CD4-positive, alpha-beta T cell treated with Interleukin-15 for 1 hour (primary cell): ENCODE measurements at places on chromosomes 12 and 14.
A peak's percentile ranks its signal among the peaks of the same experiment; 100 is the strongest.

DNA sequence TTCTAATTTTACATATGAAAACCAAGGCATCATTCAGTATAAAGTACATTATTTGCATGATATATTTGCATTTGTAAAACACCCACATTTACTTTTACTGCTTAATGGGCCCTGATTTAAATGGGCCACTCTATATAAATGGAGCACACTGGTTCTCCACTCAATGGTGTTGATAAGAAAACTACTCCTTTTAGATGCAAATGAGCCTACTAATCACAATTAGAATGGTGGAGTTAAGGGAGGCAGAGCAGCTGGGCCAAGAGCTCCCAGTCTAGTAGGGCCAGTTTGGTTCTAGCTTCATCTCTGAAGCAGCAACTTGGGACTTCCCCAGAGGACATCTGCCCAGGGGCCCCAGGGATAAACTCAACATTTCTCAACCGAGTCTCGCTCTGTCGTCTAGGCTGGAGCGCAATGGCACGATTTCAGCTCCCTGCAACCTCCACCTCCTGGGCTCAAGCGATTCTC lies 120.7 kb downstream of the FOXN3 start:
- no peak for DNase-seq

GRCh38 chr14:31827325-31827724 lies 249.8 kb upstream of the ARHGAP5 start:
- no peak for DNase-seq

DNA sequence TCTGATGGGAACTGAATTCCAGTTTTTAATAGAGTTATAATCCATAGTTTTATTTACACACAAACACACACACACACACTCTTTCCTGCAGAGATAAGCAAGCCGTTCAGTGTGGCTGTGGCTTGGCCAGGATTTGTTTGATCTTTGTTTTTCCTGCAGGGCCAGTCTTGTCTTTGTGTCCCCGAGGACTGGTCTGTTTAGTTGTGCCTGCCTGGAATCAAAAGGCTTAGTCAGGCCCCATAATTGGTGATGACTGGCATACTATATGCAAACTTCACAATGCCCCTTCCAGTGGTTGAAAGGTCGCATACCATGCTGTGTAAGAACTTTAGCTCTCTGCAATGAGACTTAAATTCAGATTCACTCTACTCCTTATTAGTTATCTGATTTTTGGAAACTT lies 26.0 kb downstream of the WBP11 start:
- no peak for DNase-seq

GRCh38 chr12:5437182-5437583 lies 5.3 kb downstream of the NTF3 start:
- no peak for DNase-seq

GRCh38 chr12:67327466-67327865 lies 58.3 kb downstream of the CAND1 start:
- no peak for DNase-seq

DNA sequence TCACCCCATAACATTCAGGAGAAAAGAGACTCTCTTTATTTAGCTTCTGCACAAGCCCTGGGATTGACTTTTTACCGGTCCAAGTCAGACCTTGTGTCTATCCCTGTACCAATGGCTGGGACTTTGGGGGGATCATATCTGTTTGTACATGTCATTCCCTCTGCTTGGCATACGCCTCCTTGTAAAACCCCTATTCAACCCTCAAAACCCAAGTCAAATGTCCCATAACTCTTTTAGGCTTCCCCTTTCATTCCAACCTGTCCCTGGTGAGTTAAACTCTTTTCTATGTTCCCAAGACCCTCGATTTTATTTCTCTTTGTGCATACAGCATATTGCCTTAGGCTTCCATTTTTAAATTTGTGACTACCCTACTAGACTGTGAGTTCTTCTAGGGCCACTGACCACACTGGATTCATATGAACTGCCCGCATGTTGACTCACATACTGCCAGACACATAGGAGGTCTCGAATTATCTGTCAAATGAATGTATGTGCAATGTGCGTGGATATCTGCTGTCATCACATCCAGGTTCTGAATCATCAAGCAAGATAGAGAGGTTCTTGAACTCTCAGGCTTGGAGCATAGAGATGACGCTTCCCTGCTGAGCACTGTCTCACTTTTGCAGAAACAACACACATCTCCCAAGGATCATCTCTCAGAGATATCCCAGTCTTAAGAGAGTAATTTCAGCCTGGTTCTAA lies 548.6 kb upstream of the TBX3 start:
- no peak for DNase-seq

DNA sequence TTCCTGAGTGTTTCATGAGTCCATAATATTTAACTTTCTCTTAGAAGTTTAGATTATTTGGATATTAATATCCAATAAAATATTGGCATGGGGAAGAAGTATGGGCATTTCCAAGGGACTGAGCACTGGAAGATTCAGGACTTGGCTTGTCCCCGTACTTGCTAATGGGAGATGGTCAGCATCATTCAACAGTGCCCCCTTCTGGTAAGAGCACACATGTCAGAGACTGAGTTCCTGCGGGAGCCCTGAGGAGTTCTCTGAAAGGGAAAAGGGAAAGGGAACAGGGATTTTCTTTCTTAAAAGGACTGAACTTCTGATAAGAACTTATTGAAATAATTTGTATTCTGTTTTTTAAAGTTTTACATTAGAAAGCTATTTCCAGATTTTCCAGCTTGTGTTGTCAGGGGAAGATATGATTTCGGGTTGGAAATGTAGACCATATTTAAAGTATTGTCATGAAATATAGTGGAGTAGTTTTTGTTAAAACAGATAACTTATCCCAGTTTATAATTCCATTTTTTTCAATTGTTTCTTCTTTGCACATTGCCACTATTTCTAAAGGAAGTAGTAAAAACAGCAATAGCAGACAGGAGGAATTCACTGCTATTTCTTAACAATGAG lies 59.8 kb upstream of the C12orf71 start:
- DNase-seq: peak; percentile 38

DNA sequence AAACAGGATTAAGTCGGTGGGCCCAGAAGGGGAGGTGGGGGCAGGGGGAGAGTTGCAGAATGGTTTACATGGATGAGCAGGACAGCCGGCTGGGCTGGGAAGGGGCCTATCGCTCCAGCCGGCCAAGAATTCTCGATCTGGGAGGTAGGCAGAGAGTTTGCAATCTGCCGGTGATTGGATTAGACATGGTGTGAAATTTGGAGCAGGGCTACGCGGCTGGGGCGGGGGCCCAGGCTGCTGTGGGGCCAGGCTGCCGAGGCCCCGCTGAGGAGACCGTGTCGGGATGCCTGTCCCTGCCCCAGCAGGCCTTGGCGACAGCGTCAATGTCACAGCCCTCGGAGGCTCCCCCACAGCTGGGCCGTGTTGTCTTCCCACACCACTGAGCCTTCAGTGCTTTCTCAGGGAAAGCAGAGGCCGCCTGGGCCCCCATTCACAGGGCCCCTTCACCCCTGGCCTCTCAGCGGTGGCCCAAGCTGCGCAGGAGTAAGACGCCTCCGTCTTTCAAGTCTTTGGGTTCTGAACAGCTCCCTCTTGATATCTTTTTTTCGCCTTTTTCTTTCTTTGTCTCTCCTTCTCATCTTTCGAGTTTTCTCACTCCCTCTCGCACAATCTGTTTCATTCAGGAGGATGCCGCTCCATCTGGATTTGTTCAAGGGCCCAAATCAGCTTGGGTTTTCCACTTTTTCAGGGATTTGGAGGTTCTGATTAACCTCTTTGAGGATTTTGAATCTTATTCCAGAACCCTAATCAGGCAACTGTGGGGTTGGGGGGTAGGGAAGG lies 117.5 kb upstream of the PARP11 start:
- DNase-seq: no peak

DNA sequence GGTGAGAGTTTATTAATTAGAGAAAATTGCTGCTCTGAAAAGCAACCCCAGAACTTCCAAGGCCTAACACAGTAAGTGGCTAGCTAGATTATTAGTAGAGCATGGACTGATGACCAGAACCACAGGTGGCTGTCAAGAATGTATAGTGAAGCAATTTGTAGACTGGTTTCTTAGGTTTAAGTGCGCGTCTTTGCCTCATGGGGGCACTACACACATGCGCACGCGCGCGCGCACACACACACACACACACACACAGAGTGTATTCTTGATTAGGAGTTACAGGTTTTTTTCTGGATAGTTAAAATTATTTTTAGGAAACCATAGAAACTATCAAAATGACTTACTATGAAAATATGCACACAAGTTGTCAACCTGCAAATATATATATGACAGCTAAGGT lies 66.5 kb downstream of the BHLHE41 start:
- DNase-seq: no peak

- DNase-seq: no peak
These were observed 32.8 kb downstream of the NOC4L start for GRCh38 chr12:132176920-132177551.

DNA sequence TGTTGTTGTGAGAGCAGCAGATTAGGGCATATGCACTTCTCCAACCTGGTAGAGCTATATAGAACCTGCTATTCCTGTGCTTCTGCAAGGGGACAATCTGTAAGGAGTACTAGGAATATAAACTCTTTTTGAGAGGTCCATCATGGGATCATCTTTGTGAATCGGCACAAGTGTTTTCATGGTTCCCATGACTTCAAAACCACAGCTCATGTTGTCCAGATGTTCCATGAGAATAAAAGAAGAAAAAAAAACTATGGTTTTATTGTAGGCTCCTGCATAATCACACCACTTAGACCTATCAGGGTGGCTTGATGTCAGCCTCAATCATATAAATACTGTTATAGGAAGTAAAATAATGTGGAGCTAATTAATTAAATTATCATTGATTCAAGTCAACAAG lies 311.4 kb upstream of the ATP2B1 start:
- DNase-seq: no peak

DNA sequence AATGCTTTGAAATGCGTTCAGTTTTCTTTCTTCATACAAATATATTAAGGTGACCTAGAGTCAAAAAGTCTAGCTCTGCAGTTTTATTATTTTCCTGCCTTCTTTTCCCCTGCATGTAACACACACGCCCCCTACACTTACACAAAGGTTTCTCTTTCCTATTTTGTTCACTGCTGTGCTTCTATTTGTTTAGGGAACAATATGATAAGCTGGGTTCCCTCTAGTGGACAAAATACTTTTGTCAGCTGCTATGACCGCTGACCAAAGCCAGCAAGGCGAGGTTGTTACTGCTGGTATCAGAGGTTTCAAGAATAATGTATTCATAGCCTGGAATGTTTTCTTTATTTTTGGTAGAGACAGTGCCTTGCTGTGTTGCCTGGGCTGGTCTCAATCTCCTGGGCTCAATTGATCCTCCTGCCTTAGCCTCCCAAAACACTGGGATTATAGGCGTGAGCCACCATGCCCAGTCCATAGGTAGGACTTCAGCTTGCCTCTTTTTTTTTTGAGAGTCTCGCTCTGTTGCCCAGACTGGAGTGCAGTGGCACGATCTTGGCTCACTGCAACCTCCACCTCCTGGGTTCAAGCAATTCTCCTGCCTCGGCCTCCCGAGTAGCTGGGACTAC lies 33.4 kb downstream of the FNTB start:
- no peak for DNase-seq

DNA sequence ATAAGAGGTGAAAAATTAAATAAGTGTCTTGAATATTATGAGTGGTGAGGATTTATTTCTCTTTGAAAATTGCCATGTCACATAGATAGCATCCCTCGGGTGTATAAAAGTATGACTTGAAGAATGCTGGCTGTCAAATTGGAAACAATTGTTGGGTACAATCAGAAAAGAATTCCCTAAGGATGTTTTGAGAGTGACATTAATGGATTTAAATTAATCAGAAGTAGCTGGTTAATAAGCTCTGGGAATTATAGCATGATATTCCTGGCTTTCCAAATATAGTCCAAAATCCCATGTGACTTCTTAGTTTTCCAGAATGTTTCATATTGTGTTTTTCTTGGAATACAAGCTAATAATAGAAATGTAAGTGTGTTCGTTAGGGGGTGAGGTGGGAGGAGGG lies 196.5 kb downstream of the ANO4 start:
- DNase-seq: no peak

DNA sequence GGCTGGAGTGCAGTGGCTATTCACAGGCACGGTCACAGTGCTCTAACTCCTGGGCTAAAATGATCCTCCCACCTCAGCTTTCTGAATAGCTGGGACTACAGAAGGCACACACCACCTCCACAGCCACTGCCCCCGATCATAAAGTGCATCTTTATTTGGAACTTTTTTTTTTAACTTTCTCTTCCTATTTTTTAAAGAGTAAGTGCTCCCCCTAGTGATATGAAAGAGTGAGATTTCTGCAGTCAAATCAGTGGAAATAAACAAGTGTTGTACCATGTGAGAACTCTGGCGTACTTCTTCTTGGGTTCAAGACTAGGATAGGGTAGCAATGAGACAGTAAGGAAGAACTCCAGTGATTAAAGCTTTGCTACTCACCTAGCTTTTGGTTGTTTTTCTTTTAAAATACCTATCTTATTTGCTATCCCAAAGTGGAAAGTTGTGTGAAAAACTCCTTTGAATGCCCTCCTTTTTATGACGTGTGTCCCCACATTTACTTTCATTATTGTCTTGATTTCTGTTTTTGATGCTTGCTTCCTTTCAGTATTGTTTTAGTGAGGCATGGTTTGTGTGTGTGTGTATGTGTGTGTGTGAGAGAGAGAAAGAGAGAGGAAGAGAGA lies 6.6 kb downstream of the PPP4R4 start:
- DNase-seq: no peak

DNA sequence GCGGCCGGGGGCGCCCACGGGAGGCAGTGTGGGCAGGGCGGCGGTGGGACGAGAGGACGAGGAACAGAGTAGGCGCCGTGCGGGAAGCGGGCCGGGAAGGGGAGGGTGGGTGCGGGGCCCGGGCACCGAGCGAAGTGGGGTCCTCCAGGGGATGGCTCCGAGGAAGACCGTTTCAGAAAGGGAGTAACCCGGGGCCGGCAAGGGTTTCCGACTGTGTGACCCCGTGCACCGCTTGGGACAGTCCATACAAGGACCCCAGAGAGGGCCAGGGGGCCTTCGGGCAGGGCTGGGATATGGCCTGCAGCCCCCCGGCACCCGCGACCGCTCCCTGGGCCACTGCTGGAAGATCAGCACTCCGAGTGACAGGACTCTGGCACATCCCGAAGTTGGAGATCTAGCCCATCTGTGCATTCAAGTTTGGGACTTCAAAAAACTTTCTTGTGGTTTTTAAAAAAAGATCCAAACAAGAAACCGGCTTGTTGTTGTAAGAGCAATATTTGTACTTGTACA lies 448 bp downstream of the TSPAN9 start:
- no peak for DNase-seq

- no peak for DNase-seq
These were observed 3.5 kb downstream of the KRT3 start for GRCh38 chr12:52792185-52793029.

GRCh38 chr14:62187265-62187664 lies 425.0 kb downstream of the SNAPC1 start:
- DNase-seq: no peak

GRCh38 chr12:6426882-6427671 lies 17.7 kb upstream of the CD27 start:
- peak; percentile 83 for DNase-seq

- DNase-seq: no peak
These were observed 69.9 kb downstream of the RAD52 start for GRCh38 chr12:879641-880040.

- no peak for DNase-seq
These were observed 467.1 kb downstream of the RAD51B start for GRCh38 chr14:68286667-68287066.

GRCh38 chr14:76273346-76273745 lies 102.6 kb upstream of the ESRRB start:
- DNase-seq: no peak
